ENCODE measurements at places on chromosomes 6 and 20. TPM values are rescaled to one million over a fixed set of nuclear protein-coding genes. Genes with fewer than 3 reads are reported as not detected.

The AHCY gene
- 68.4 TPM for total RNA-seq

The CRIP3 gene
- total RNA-seq = 0.26 TPM

The C6orf118 gene
- total RNA-seq = not detected

The GGTLC1 gene
- not detected for total RNA-seq
